ENCODE measurements at places on chromosomes 5 and 9.
A peak's percentile ranks its signal among the peaks of the same experiment; 100 is the strongest.

GRCh38 chr9:116264361-116264760, 110.8 kb downstream of the PAPPA start:
- no peak for DNase-seq

GRCh38 chr5:143931476-143931875, 119.5 kb downstream of the HMHB1 start:
- no peak for DNase-seq

DNA sequence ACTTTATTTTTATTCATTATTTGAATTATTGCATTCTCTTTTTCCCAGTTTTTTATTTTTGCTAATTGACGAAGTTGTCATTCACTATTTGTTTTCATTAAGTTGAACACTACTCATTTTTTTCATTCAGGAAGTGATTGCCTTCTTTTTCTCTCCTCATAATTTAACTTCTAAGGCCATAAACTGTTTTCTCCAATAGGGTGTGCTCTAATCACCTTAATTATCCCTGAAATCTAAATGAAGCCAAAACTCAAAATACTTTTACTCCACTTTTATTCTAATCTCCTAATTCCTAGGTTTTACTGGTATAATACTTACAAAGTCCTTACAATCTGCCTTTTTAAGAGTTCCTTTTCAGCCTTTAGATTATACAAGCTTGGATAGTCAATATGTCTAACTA, 2.9 kb upstream of the OR13C2 start:
- DNase-seq = peak; percentile 23

- DNase-seq = no peak
Observed at GRCh38 chr9:74493512-74493911, 3.6 kb upstream of the RORB start.

GRCh38 chr5:96431376-96432187, 1.5 kb downstream of the PCSK1 start:
- DNase-seq = no peak

- DNase-seq = no peak
Observed at GRCh38 chr9:111271481-111272080, 58.4 kb downstream of the OR2K2 start.

GRCh38 chr9:74284581-74285450, 212.3 kb upstream of the RORB start:
- no peak for DNase-seq

- no peak for DNase-seq
Observed at GRCh38 chr9:129463477-129463876, 157.4 kb downstream of the C9orf50 start.

- no peak for DNase-seq
Observed at GRCh38 chr9:134592819-134593200, 48.8 kb upstream of the COL5A1 start.

GRCh38 chr9:99235926-99236634, 14.0 kb downstream of the SEC61B start:
- no peak for DNase-seq

DNA sequence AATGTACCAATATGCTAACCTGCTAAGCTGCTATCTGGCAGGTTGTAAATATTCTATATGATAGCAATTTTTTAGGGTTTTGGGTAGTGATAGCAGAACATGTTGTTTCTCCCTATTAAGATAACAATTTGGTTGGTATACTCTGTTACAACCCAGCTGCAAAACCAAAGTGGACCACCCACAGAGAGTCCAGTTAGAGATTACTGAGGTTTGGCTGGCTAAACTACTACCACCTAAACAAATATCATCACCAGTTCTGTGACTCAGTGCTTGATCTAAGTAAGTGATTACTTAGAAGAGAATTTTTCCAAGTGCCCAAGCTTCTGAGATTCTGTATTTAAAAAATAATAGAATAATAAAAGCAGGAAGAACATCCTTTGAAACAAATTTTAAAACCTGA, 72.3 kb downstream of the XRCC4 start:
- DNase-seq = no peak

GRCh38 chr9:116382053-116382452, 228.5 kb downstream of the PAPPA start:
- no peak for DNase-seq

DNA sequence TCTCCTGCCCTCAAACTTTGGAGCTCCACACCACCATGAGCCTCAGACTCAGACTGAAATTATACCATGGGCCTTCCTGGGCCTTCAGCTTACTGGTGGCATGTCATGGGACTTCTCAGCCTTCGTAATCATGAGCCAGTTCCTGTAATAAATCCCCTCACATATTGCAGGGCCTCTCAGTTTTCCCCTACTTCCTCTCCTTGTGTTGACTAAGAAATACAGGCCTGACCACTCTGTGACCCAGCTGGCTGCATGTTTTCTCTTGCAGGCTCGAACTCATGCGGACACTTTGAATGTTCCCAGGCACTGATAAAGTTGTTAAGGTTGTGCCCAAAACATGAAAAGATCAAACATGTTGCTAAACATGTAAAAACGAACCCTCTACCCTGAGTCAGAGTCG, 26.2 kb upstream of the SHC3 start:
- DNase-seq = no peak

DNA sequence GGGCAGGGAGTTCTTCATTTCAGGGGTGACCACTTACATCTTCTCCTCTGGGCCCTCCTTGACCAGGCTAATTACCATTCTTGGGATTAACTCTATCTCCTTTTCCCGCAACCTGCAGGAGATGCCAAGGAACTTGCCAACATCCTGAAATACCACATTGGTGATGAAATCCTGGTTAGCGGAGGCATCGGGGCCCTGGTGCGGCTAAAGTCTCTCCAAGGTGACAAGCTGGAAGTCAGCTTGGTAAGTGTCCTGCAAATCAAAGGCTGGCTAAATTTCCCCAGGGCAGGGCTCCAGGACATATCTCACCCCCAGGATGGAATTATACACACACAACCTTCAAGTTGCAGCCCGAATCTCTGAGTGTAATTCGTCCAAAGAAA, 30.2 kb downstream of the TGFBI start:
- DNase-seq = no peak

DNA sequence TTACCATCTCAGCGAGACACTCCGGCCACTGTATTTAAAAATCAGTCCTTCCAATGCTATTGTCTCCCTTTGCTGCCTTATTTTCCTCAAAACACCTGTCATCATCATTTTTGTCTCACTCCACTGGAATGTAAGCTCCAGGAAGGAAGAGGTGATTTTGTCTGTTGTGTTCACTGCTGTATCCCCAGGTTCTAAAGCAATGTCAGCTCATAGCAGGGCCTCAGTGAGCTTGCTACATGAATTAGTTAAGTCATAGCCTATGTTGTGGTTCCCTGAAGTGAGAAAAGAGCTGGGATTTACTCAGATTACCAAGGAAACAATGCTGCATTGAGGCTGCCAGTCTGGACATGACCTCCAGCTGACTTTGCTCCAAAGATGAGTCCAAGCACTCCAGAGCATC, 137.6 kb upstream of the RASEF start:
- no peak for DNase-seq

GRCh38 chr5:58080573-58080972, 379.3 kb downstream of the PLK2 start:
- DNase-seq = peak; percentile 81

DNA sequence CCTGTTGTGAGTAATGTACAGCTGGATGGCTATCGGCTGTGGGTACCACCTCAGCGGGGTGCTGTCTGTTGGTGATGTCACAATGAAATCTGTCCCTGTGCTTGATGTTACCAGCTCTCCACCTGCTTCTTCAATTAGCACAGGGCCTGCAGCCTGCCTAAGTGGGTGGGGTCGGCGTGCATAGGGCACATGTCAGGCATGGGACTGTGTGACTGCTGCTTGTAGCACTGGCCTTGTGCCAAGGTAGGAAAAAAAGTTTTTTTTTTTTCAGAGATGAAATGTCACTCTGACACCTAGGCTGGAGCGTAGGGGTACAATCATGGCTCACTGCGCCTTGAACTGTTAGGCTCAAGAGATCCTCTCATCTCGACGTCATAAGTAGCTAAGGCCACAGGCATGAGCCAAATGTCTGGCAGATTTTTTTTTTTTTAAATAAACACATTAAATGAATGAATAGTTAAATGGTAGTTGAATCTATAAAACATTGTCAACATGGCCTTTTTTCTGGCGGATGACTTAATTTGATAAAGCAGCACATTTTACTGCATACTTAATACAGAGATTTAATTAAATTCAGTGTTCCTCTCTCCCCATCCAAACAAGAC, 222.5 kb downstream of the NXNL2 start:
- DNase-seq = no peak

DNA sequence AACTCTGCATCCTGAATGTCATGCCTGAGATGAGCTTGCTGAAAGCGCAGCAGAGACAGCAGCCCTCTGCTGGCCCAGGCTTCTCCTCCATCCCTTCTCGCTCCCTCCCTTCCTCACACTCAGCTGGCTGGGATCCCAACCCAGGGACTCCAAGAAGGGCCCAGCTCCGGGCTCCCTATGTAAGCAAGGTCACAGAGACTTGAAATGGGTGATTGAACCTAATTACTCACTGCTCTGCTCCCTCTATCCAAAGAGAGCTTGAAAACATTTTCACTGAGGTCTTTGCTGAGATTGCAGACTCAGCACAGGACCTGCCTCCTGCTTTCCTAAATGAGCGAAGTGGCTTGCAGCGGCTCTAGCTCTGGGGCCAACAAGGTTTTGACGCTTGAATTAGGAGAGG, 42.8 kb downstream of the RAPGEF1 start:
- DNase-seq = no peak

GRCh38 chr9:38357350-38358114, 35.0 kb upstream of the ALDH1B1 start:
- no peak for DNase-seq

DNA sequence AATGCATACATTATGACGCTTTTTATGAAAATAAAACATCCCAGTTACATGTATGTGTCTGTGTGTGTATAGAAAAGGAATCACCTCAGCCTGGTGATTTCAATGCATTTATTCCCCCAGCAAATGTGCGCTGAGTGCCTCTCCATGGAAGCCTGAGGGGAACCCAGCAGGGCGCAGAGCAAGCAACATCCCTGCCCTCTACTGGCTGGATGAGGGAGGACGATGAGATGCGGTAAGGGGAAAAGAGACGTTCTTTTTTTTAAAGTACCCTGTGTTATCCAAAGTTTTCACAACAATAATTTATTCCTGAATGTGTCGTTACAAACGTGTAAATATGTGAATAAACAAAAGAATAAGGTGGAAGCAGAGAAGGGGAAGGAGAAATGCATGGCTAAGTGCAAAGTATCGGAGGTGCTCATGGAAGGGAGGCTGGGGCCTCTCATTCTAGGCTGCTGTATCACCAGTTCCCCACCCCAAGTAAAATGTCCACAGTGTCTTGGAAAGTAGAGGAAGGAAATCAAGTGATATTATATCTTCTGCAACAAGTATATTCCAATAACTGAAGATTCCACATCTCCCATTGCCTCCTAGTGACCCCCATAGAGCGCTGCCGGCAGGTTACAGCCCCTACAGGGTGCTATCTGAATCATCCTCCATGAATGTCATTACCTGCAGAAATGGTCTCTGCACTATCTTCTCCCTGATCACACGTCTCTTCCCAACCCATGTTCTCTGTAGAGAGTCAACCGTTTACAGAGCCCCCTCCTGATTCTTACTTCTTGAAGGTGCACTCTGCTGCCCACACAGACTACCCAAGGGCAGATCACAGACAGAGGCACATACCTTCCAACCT, 13.0 kb upstream of the ABLIM3 start:
- peak; percentile 77 for DNase-seq

DNA sequence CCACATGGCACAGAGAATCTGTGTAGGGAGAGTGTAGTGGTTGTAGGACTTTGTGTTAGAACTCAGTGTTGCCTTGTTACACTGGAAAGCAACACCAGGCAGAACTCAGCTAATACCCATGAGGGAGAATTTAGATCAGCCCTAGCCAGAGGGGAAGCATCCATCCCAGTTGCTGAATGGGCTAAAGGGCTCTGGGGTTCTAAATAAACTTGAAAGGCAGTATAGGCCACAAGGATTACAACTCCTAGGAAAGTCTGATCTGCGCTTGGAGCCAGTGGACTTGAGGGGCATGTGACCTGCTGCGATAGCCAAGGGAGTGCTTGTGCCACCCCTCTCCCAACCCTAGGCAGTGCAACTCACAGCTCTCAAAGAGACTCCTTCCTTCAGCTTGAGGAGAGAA, 26.9 kb downstream of the PTGS1 start:
- no peak for DNase-seq

GRCh38 chr5:7348168-7348854, 47.6 kb upstream of the ADCY2 start:
- no peak for DNase-seq

- DNase-seq = no peak
Observed at GRCh38 chr9:76610011-76610352, 151.0 kb downstream of the GCNT1 start.

- DNase-seq = peak; percentile 21
Observed at GRCh38 chr9:69324549-69325401, at the start of gene ENTREP1. TSS of gene ENTREP1 (plus strand) at chr9:69325215. CDS start at chr9:69325310, 95 bp downstream.

- no peak for DNase-seq
Observed at GRCh38 chr5:135596157-135596763, 17.5 kb upstream of the CXCL14 start.

DNA sequence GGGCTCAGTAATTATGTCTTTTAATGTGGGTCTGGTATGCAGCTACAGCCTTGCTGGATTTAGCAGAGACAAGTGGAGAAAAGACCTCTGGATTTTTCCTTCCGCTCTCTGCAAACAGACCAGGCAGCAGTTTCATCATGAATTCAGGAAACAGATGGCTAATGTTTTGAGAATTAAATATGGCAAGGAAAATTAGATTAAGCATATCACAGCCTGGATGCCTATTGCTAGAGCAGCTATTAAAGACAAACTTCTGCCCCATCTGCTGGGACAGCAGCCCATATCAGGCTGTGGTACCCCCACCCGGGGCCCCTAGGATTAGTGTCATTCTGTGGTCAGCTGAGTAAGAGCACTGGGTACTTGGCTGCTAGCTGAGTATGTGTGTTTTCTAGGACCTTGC, 6.2 kb downstream of the SKP2 start:
- no peak for DNase-seq

DNA sequence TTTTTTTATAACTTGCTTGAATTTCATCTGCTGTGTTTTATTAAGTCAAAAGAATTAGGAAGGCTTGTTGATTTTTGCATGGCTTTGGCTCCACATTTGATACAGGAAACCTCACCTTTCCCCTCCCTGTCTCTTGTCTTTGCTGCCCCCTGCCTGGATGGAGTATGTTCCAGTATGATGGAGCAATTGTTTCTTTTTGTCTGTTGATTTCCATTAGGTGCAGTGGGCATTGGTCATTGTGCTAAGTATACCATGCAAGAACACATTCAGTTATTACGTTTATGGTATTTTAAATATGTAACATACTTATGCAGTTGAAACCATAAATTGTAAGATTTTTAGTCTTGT, 19.6 kb downstream of the TJP2 start:
- DNase-seq = no peak
